ENCODE measurements at places on chromosomes 7 and 10.

DNA sequence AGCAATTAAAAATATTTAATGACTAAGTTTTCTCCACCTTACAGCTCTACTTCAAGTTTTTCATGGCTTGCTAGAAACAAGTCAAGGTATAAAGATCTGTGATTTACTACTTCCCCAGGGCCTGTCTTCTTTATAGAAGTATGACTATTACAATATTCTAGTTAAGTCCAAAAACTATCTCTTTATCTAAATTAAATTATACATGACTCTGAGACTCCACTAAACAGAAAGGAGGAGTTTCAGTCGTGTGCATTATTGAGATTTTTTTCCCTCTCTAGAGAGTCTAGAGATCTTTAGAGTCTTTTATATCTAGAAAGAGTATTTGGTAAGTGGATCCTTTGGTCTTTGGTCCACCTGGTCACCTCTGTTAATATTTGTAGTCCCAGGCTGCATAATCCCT is 100.7 kb downstream of the SEMA3E start:
- no peak for DNase-seq

GRCh38 chr7:111362506-111363054 is 199.7 kb downstream of the IMMP2L start:
- DNase-seq, result no peak

DNA sequence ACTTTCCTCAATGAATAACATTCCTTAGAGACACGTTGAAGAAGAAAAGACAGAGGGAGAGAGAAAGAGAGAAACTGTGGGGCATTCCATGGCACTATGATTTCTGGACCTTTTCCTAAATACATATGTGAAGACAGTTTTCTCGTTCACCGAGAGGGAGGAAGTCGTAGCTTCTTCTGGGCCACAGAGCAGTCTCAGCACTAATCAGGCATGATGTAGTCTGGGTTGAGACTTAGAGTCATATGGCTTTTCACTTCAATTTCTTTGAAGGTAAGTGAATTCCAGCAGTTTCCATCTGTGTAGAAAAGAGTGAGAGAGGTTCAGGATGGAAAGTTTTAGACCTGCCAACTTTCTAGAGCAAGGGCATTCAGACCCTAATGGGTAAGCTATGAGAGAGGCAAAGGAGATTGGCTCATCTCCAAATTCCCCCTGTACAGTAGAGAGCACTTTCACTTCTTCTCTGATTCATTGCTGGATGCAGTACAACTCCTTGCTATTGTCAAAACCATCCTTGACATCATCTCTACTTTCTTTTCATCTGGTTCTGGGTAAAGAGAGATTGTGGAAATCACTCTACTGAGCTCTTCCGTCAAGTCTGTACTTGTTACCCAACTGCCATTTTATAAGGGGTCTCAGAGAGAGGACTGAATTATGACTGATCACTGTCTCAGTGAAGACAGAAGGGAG is 31.5 kb upstream of the OR9A4 start:
- no peak for DNase-seq

DNA sequence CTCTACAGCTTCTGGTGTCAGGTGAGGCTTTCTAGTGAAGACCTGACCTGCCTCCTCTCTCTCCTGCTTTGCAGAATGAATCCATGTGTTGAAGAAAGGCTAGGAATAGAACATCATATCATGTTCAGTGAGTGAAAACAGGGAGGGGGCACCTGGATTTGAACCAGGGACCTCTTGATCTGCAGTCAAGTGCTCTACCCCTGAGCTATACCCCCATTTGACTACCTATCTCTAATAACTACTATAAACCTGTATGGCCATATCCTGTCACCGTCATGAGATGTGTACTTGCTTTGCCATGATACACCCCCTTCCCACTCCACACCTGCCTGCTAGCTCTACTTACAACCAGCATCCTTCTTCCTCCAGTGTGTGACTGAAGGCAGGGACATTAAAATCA is 91.3 kb upstream of the ZNF746 start:
- DNase-seq, result no peak

- no peak for DNase-seq
Observed at GRCh38 chr10:69319841-69320316, 41.6 kb downstream of the HK1 start.

- DNase-seq, result no peak
Observed at GRCh38 chr10:97861924-97862323, 12.3 kb downstream of the GOLGA7B start.

GRCh38 chr7:158446706-158447105 is 140.9 kb downstream of the PTPRN2 start:
- DNase-seq, result no peak

DNA sequence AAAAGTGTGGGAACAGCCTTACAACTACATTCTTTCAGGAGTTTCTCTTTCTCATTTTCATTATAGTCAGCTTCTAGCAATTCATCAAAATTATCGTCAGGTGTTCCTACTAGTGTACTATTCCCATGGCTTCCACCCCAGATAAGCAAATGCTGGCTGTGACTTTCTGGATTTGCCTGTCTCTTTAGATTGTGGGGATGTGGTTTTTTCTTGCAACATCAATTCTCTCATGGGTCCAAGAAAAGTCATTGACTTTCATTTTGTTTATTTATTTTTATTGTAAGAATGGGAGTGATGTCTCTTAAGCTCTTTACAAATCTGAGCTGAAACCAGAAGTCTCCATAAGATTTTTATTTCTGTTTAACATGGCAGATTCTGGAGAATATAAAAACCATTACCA is 349.7 kb upstream of the SEMA3C start:
- DNase-seq, result no peak

DNA sequence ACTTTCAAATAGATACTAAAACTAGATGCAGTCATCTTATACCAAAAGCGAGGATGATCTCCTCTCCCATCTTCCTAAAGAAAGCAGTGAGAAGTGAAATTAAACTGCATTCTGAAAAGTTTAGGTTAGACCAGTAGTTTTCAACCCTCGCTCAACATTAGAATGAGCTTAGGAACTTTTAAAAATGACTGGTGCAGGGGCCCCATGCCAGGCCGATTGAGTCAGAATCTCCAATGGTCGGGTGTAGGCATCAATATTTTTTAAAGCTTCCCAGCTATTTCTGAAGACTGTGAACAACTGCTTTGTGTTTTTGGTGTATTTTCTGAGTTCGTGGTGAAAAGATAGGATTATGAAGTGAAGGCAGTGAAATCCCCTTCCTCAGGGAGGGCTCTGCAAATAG is 146.0 kb downstream of the VTI1A start:
- no peak for DNase-seq

GRCh38 chr7:37815671-37816371 is 32.6 kb upstream of the NME8 start:
- DNase-seq, result no peak

- no peak for DNase-seq
Observed at GRCh38 chr10:77550378-77550777, 87.2 kb downstream of the KCNMA1 start.

GRCh38 chr10:101716891-101717659 is 22.1 kb upstream of the FBXW4 start:
- no peak for DNase-seq

DNA sequence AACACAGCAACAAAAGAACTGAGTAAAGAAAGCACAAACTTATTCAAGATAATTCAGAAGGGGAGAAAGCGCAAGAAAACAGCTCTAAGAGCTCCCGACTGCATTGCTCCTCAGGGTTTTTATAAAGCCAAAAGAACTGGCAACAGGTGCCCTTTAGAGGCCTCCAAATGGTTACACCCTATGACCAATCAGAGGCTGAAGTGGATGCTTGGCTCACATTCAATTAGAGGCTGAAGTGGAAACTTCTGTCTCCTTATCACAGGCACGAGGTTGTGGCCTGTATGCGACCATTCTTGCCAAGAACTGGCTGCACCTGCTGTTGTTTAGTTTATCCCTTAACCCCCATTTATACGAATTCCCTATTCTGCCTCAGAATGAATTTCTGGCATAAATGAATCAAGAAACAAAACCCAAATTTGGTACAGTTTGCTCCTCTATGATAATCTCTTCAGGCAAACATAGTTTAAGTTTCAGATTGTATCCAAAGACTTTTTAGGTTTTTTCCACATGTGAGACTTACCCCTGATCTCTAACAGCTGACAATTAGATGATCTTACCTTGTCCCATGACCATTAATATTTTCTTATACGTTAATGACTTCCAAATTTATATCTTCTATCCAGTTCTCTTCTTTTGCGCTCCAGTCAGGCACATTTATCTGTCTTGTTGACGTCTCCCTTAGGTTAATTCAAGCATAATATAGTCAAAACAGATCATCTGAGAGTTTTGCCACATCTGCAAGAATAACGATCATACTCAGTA is 504.8 kb downstream of the NXPH1 start:
- DNase-seq, result no peak

DNA sequence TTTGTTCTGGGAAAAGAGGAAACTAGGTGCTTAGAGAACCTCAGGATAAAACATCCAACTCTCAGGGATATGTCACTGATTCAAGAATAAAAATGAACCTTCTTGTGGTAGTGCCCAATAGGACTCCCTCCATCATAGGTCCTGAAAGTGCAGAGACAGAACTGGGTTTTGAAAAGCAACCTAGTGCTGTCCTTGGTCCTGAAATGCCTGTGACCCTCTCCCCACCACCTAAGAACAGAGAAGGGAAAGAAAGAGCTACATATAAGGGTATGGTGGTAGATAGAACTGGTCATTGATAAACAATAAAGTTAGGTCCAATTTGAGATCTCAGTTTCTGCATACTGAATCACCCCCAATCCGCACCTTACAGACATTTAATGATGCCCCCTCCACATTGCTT is 953.3 kb downstream of the XPNPEP1 start:
- no peak for DNase-seq

GRCh38 chr7:31883761-31884164 is 186.4 kb downstream of the PDE1C start:
- DNase-seq, result no peak

DNA sequence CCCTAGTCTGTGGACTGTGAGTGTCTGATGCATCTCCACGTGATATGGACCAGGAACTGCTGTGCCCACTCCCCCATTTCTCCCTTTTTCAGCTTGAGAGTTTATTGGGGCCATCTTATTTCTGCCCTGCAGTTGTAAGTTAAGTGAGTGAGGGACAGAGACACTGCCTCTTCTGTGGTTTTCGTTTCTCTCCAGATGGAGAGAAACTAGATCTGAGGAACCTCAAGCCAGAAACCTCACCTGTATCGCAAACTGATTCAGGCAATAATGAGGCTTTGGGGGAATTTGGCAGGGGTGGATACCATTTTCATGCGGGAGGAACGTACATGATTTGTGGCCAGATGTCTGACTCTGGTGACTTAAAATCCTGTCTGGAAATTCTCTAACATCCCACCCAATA is 641.7 kb downstream of the TNS3 start:
- DNase-seq, result no peak
